Activated CD4-positive, alpha-beta T cell treated with anti-CD3 and anti-CD28 coated beads, Interleukin-2, amount 10 ng/mL, durations not matched to agents 24 days and 14 days (primary cell): ENCODE measurements at places on chromosomes 3 and 15. TPM values are rescaled to one million over a fixed set of nuclear protein-coding genes. Genes with fewer than 3 reads are reported as not detected.

DNA sequence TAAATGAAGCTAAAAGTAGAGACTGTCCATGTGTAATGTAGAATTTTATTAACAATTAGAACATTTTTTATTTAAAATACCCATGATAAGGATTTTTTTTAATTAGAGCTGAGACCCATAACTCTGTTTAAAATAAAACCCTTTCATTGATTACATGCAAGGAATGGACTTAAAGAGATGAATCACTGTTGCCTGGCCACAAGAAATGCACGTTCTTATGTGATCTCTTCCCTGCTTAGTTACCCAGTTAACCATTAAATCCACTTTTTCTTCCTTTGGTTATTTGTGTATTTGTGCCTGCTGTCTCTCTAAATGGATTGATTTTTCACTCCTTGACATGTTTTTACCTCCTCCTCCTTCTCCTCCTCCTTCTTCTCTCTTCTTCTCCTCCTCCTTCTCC, 83.3 kb upstream of the SLITRK3 start:
- no peaks in the 10 kb centered on the region for H3K4me1 ChIP-seq
- no peak for DNase-seq
- H3K36me3 ChIP-seq, result no peaks in the 10 kb centered on the region
- H3K4me3 ChIP-seq, result no peak overlapping the region
- H3K27ac ChIP-seq, result no peak overlapping the region
- H3K27me3 ChIP-seq, result no peaks in the 10 kb centered on the region

DNA sequence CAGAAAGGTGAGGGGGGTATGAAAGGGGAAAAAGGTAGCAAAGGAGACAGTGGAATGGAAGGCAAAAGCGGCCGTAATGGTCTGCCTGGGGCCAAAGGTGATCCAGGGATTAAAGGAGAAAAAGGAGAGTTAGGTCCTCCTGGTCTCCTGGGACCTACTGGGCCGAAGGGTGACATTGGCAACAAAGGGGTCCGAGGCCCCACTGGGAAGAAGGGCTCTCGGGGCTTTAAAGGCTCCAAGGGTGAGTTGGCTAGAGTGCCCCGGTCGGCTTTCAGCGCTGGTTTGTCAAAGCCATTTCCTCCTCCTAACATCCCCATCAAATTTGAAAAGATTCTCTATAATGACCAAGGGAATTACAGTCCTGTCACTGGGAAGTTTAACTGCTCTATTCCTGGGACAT, 6.7 kb downstream of the OTOL1 start:
- no peaks in the 10 kb centered on the region for H3K36me3 ChIP-seq
- H3K27ac ChIP-seq, result no peak overlapping the region
- no peak overlapping the region for H3K4me3 ChIP-seq

- H3K27ac ChIP-seq, result no peak overlapping the region
- no peak overlapping the region for H3K4me3 ChIP-seq
- H3K4me1 ChIP-seq, result no peaks in the 10 kb centered on the region
Observed at GRCh38 chr3:20842594-20843436, 656.8 kb upstream of the SGO1 start.

DNA sequence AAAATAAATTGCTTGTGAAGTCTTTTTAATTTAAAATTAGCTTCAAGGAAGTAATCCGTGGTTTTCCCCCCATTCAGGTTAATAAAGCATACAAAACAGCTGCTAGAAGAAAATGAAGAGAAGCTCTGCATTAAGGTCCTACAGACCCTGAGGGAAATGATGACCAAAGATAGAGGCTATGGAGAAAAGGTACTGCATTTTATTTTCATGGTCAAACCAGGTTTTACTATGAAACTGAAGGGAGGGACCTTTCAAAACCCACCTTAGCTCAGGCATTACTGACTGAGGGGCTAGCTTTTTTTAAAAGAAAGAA, 218.5 kb downstream of the ITPR1 start:
- peaks cover 62% of the 10 kb centered on the region for H3K36me3 ChIP-seq
- H3K4me3 ChIP-seq, result no peak overlapping the region
- no peak for DNase-seq
- peak overlapping the region; percentile 31 for H3K27ac ChIP-seq

DNA sequence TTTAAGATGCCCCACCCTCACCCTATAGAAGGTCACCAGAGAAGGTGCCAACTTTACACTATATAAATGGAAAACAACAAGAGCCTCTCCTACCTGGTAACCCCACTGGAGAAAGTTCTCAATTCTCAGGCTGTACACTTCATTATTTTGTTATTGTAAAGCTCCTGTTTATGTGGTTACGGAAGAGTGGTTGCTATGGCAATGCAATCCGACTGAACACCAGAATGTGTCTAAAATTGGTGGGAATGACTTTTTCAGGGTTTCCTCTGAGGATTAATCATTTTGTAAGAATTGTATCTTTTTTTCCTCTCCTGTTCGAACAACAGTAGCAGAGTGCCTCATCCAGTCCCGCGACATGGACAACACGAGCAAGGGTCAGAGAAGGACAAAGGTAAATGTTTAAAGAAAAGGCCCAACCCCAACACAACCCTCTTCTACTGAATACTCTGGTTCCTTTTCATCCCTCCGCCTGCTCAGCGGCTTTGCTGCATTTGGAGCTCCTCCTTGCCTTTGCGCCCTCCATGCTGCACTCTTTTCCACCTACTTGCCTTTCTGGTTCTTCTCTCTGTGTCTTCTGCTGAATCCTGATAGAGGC, 45.3 kb downstream of the DGKG start:
- H3K27ac ChIP-seq, result no peak overlapping the region
- H3K4me3 ChIP-seq, result no peak overlapping the region
- H3K36me3 ChIP-seq, result no peaks in the 10 kb centered on the region

- DNase-seq, result no peak
- peaks cover 5% of the 10 kb centered on the region for H3K4me1 ChIP-seq
- H3K36me3 ChIP-seq, result no peaks in the 10 kb centered on the region
- no peak overlapping the region for H3K27ac ChIP-seq
Observed at GRCh38 chr3:133886031-133886722, 9.5 kb downstream of the RAB6B start.

The PPIB gene
- total RNA-seq, result 384 and 397 TPM in 2 replicates

GRCh38 chr3:40470701-40471100, 6.2 kb upstream of the ZNF619 start:
- no peaks in the 10 kb centered on the region for H3K4me1 ChIP-seq
- H3K27ac ChIP-seq, result no peak overlapping the region
- H3K27me3 ChIP-seq, result peaks cover 5% of the 10 kb centered on the region
- DNase-seq, result no peak
- H3K36me3 ChIP-seq, result peaks cover 14% of the 10 kb centered on the region

DNA sequence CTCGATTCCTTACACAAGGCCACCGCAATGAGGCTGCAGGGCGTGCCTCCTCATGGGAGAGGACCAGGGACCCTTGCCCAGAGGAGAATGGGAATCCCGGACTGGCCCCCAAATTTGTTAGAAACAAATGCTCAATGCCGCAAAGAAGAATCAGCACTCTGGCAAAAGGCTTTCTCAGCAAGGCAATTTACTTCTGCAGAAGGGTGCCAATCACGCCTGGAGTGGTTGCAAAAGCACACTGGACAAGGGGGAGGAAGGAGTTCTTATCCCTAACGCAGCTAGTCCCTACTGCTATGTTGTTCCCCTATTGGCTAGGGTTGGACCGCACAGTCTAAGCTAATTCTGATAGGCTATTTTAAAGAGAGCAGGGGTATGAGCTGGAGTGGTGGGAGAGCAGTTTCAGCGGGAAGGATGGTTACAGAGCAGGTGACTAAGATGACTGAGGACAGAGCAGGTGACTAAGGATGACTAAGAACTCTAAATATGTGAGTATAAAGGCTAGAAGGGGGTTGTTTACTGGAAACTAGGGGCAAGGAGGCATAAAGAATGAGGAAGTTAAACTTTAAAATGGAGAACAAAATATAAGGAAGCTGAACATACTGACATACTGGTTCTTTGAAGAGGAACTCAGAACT, 48.5 kb downstream of the KATNBL1 start:
- no peak overlapping the region for H3K27ac ChIP-seq
- peaks cover 79% of the 10 kb centered on the region for H3K36me3 ChIP-seq
- no peaks in the 10 kb centered on the region for H3K27me3 ChIP-seq
- H3K4me3 ChIP-seq, result no peak overlapping the region

GRCh38 chr3:151460228-151460627, 633 bp downstream of the IGSF10 start:
- no peaks in the 10 kb centered on the region for H3K36me3 ChIP-seq
- no peaks in the 10 kb centered on the region for H3K4me1 ChIP-seq
- no peak overlapping the region for H3K4me3 ChIP-seq
- H3K27me3 ChIP-seq, result peaks cover 37% of the 10 kb centered on the region
- H3K27ac ChIP-seq, result no peak overlapping the region

The SLC7A14 gene
- not detected in 2 replicates for total RNA-seq

DNA sequence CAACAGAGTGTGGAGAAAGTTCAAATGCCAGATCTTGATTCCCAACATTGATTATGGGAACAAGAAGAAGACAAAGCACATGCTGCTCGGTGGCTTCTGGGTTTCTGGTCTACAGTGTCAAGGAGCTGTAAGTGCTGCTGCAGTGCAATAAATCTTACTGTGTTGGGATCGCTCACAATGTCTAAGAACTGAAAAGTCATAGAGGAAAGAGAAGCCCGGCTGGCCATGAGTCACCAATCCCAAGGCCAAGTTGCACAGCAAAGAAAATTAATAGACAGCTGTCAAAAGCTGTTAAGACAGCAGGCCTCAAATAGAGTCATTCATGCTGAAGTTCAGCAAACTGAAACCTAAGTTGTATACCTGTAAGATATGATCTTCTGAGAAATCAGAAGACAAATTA, 33.2 kb upstream of the SPPL2A start:
- H3K4me3 ChIP-seq, result no peak overlapping the region
- no peak overlapping the region for H3K27ac ChIP-seq
- H3K36me3 ChIP-seq, result no peaks in the 10 kb centered on the region

The CCDC191 gene
- total RNA-seq, result 0.66 and 1.7 TPM in 2 replicates
